ENCODE measurements at places on chromosomes 16 and 17.
A peak's percentile ranks its signal among the peaks of the same experiment; 100 is the strongest.

DNA sequence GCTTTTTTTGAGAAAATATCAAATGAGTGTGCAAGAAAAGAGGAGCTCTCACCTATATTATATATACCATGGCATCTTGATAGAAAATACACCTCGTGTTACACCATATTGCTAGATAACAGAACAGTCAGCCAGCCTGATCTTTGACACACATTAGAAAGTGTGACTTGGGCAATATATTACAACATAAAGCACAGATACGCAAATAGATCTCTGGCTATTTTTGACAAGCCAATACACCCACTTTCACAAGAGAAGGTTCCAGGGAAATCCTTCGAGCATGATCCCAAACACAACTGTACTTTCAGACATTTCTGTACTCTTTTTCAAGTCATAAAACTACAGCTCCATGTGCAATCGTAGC, 9.4 kb downstream of the GGA2 start:
- no peak for DNase-seq

GRCh38 chr16:14668556-14669223, 25.4 kb downstream of the PLA2G10 start:
- no peak for DNase-seq

DNA sequence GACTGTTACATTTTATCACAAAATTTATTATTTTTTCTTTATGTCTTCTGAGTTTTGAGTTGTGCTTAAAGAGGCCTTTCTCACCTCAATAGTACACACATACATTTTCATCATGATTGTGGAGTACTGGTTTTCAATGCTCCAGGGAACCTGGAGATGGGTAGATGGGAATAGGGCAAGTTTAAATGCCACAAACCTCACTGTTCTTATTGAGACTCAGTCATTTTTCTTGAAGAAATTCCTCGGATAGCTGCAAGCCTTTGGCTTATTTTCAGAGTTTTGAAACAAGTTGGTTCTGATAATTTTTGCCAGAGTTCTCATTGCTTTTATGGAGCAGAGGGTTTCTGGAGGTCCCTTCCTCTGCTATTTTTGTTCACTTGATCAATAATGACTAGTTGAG, 34.9 kb downstream of the EFCAB13 start:
- no peak for DNase-seq

GRCh38 chr17:16818821-16819683, 129.0 kb downstream of the CCDC144A start:
- no peak for DNase-seq

GRCh38 chr16:65774350-65774749, 592.1 kb upstream of the CDH5 start:
- no peak for DNase-seq

- DNase-seq, result peak; percentile 22
These were observed 2.7 kb upstream of the CAPNS2 start for GRCh38 chr16:55563797-55564196.

- DNase-seq, result peak; percentile 56
These were observed 1.5 kb upstream of the MARF1 start for GRCh38 chr16:15644267-15644961.

GRCh38 chr17:6452471-6453266, 8.4 kb downstream of the PIMREG start:
- DNase-seq, result no peak

DNA sequence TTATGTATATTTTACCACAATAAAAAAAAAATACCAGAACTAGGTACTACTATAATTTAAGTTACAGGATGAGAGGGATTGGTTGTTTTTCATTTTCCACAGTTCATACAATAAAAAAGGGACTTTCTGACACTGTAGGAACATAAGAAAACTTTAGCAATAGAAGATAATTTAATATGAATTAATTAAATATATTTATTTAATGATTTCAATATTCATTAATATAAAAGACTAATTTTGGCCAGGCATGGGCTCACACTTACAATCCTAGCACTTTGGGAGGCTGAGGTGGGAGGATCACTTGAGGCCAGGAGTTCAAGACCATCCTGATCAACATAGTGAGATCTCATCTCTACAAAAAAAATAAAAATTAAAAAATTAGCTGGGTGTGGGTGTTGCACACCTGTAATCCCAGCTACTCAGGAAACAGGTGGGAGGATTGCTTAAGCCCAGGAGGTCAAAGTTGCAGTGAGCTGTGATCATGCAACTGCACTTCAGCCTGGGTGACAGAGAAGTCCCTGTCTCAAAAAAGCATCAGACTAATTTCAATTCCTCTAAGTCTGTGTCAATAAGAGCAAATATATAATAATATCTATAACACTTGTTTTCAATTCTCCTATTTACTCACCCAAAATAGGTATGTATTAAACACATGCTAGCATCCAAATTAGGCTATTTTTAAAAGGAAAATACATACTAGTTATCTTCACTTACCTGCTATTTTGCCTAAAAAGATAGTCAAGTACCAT, 79.6 kb downstream of the BRIP1 start:
- DNase-seq, result no peak

DNA sequence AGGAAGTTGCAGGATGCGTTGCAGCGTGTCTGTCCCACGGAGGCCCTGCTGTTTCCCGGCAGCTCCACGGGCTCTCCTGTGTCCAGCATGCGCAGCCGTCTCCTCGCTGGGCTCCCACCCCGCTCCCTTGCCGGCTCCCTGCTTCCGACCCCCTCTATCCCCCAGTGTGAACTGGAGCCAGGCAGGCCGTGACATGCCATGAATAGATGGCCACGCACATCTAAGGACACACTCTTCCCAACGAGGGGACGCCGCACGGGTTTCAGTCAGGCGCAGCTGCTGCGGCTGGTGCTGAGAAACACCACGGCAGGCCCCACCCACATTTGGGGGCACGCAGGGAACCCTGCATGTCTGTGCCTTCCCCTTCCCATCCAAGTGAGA, 9.2 kb upstream of the HEXD start:
- no peak for DNase-seq

DNA sequence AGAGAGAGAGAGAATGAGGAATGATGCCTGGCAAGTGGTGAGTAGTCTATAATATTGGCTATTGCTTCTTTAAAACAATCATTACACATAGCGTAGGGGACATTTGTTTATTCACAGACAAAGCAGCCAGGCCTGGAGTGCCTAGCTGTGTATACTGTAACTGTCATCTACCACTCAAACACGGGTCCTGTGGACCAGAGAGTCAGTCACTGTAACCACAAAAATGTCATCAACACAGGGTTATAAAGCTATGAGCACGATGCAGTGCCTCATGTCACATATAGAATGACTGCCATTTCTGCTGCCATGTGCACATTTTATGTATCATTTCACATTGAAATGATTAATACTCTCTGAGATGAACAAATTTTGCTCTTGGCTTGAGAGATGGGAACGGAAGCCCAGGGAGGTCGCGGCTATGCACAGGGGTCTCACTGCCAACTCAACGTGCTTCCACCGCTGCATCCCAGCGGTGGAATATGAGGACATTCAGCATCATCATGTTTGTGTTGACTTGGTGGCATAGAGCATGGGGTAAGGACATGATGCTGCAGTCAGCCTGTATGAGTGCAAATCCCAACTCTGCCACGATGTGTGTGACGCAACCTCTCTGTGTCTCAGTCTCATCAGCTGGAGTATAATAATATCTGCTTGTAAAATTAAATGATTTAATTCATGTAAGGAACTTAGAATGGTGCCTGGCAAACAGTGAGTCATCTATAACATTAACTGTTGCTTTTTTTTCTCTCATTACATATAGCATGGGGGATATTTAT, 3.3 kb downstream of the MT1H start:
- no peak for DNase-seq

- DNase-seq, result no peak
These were observed 383.7 kb downstream of the CPPED1 start for GRCh38 chr16:12419987-12420386.

DNA sequence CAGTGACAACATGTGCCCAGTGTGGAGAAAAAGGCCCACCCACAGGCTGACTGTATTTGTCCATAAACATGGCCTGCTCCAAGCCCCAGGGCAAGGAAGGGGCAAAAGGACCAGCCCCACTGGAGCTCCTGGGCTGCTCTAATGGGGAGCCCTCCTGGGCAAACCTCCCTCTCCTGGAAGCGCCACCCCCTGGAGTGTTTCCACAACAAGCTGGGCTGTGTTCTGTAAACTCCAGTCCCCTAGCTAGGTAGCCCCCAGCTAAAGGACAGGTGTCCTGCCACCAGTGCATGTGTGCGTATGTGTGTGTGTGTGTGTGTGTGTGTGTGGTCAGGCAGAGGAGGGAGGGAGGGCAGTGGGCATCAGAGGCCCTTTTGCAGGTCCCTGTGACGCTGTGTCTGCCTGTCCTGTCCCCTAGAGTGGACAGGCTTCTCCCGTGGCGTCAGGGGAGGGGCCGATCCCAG, 11.3 kb upstream of the STAC2 start:
- no peak for DNase-seq

- DNase-seq, result no peak
These were observed 48.5 kb downstream of the SNX11 start for GRCh38 chr17:48155889-48156611.

GRCh38 chr17:48228720-48229119, 121.2 kb downstream of the SNX11 start:
- DNase-seq, result no peak

DNA sequence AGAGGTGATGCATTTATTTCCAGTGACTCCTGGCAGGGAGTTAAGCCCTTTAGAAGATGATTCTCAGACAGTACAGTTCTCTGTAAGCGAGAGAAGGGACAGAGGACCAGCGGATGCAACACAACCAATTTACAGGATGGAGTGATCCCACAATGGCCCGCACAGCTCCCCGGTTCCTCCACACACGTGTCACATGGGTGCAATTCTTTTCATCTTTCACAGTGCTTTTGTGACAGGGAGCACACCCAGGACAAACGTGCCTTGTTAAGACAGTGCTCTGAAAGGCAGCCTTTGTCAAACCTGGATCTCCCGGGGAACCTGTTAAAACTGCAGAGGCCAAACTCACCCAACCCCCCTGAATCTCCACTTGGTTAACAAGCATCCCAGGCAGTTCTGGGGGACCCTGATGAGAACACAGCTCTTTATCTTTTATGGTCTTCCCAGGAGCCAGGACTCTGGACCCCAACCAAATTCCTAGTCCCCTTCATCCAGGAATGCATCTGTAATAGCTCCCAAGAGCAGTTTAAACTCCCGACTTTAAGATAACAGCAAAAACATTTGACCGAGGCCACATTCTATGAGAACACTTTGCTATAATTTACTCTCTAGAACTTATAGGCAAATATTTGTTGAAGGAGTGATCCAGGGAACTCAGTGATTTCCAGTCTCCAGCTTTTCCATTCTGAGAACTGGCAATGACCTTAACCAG, 134.9 kb upstream of the CDH5 start:
- DNase-seq, result no peak

DNA sequence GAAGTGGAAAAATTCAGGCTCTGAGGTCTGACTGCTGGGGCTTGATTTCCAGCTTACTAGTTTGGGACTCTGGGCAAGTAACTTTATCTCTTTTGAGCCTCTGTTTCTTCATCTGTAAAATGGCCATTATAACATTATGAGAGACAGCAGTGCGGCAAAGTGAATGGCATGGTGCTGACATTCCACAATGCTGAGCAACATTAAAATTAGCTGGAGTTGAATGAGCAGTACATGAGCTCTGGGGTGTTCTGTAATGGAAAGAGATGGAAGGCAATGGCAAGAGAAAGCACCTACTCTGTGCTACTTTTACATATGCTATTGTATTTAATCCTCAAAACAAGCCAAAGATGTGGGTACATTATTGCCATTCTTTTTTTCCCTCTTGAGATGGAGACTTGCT, 535.7 kb upstream of the CDH11 start:
- DNase-seq, result peak; percentile 18

- no peak for DNase-seq
These were observed 4.9 kb downstream of the CSF3 start for GRCh38 chr17:40020146-40020545.

GRCh38 chr16:2739625-2740430, 12.6 kb upstream of the SRRM2 start:
- DNase-seq, result no peak

GRCh38 chr16:69123910-69124309, 8.5 kb downstream of the CHTF8 start:
- DNase-seq, result peak; percentile 78

DNA sequence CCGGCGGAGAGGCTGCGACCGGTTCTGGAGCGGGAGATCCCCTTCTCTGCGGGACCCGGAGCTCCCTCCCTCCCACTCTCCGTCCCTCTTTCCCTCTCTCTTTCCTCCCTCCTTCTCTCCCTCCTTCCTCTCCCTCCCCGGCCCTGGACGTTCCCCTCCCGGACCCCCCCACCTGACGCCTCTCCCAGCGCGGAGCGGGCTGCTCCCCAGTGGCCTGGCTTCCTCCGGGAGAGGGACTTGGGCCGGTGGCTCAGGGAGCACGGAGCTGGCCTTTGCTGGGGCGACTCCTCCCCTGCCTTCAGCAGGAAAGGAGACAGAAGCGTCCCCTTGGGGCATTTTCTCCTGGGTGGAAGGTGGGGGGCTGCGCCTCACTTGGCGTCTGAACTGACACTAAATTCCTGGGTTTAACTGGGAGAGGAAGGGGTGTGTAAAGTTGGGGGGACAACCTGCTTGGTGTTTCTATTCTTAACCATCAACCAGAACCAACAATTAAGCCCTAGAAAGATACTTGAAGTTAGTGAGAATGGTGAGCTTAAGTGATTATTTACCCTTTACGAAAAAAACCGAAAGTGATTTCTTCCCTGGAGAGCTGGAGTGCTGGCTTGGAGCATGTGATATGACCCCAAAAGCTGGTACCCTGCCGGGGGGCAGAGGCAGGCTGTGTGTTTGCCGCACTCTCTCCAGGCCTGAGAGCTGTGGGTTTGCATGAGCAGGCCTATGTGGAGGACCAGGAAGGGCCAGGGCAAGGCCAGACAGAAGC, 775 bp downstream of the SPIRE2 start:
- DNase-seq, result no peak

DNA sequence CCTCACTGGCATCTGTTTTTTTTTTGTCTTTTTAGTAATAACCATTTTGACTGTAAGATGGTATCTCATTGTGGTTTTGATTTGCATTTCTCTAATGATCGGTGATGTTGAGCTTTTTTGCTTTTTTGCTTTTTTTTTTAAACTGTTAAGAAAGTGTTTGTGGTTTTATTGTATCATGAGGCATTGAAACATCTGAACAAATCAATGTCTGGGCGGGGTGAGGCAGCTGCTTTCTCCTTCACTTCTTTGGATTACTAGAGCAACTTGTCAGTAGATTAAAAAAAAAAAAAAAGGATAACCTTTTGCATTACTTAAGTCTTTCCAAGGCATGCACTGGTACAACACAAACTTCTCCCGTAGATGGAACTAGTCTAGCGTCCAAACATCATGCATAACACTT, 191.7 kb downstream of the CEP112 start:
- DNase-seq, result no peak

GRCh38 chr17:67605256-67605912, 112.4 kb upstream of the NOL11 start:
- DNase-seq, result no peak

All from fibroblast of skin of scalp (primary cell).